ENCODE measurements at places on chromosomes 3 and 15. TPM values are rescaled to one million over a fixed set of nuclear protein-coding genes. Genes with fewer than 3 reads are reported as not detected.

GRCh38 chr3:115161866-115162265 lies 14.8 kb upstream of the ZBTB20 start:
- no peak for DNase-seq

DNA sequence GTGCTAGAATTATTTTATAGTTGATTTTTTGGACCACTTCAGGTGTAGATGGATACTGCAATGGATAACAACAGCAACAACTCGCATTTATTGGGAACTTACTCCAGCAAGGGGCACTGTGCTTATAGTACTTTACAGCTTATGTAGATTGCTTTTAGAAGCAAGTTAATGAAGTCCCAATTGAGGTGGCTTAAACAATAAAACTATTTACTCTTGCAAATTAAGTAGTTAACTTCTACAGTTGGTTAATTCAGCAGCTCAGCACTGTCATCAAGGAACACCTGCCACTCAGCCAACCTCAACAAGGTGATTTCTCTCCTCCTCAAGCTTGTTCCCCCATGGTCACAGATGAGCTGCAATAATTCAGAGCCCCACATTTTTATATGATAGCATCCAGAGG lies 124.1 kb downstream of the RASA2 start:
- DNase-seq, result no peak

Gene GOLGA6D
- 0.25 TPM for polyA plus RNA-seq

DNA sequence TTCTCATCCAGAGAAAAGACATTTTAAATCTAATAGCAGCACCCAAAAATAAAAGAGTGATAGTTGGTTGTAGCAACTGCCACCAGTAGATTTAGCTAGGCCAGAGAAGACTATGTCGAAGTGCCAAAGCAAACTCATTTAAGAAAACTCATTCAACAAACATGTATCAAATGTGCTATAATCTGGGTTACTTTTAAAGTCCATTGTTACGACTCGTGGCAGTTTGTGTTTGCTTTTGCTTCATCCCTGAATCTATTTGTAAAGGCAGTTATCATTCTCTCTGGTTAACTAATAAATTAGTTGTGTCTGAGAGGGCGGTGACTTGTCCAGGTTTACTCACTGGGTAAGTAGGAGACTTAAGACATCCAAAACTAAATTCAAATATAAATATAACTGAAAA lies 159.4 kb downstream of the ZIC4 start:
- no peak for DNase-seq

Gene FOXL2NB
- 0.08 TPM for polyA plus RNA-seq
